Effector CD8-positive, alpha-beta T cell (primary cell): ENCODE measurements at places on chromosomes 16 and 17.

DNA sequence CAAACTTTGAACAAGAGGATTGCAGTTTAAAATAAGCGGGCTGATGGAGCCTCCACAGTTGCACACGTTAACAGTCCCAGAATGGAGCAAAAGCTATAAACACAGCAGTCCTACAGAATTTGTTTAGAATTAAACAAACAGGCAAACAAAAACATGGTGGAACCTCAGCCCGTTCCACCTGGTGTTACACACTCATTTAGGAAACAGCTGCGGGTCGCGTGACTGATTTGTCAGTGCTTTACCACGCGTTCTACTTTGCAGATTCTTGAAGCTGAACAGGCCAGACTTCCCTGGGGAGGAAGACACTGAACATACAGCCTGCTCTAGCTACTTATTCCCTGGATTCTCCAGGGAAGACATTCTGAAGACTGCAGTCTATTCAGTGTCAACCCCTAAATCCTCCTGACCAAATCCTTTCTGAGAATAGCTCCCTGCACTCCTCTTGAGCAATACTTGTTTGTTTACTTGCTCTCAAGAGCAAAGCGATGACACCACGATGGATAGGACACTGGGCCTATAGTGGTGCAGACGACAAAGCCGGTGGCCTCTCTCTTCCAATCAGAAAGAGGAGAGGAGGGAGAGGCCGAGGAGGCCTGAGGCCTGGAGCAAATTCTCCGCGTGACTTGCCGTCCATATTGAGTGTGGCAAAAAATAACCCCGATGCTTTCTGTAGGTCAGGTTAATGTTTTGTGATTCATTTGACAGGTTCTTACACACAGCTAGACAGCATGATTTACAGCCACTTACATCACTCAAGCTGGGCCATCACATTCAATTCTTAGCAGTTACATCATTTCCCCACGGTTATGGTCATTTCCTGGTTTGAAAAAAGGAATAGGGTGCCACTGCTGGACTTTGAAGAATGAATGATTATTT is 4.0 kb upstream of the MAP1LC3B start:
- DNase-seq = peak; percentile 73

DNA sequence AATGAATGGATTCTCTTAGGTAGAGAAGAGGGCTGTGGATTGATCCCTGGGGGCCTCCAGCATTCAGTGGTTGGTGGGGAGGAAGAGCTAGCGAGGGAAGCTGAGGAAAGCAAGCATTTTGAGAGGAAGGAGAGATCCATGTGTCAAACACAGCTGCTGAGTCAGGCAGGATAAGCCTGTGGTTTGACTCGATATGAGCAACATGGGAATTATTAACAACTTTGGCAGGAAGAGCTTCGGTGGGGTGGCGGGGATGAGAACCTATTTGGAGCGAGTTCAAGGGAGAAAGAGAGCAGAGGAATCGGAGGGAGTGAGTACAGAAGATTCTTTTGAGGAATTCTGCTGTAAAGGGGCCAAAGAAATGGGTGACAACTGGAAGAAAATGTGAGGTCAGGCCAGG is 59.5 kb upstream of the CDC42EP4 start:
- no peak for DNase-seq

GRCh38 chr16:57920215-57920879 is 50.6 kb downstream of the CNGB1 start:
- DNase-seq = no peak

GRCh38 chr17:27552276-27552732 is 78.7 kb upstream of the LGALS9 start:
- no peak for DNase-seq

- no peak for DNase-seq
Measured at GRCh38 chr16:17325476-17326143, 145.2 kb downstream of the XYLT1 start.

GRCh38 chr17:2613089-2613808 is 19.8 kb downstream of the PAFAH1B1 start:
- DNase-seq = no peak

DNA sequence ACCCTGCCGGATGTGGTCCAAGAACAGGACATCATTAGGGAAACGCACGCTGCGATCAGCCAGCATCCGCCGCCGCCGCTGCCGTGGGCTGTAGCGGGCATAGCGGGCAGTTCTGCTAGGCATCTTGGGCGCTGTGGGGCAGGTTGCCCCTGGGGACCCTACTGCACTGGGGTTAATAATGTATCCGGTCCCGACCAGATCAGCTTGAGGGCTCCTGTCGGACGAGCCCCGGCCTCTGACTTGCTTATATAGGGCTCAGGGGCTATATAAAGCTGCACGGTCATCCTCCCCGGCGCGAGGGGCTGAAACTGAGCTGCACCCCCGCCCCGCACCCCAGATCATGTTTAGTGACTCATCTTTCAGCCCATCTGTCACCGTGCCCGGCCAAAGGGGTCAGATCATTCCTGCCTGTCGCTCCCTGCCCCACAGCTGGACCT is at the start of gene PPP1R27:
TSS of gene PPP1R27 (minus strand) at position 220 of the 437 bp plus-strand sequence. CDS start at position 123, 97 bp downstream.
- no peak for DNase-seq

- DNase-seq = no peak
Measured at GRCh38 chr17:50221266-50221863, 19.9 kb upstream of the COL1A1 start.

- no peak for DNase-seq
Measured at GRCh38 chr17:28010406-28010805, 32.1 kb upstream of the NLK start.

GRCh38 chr17:2190014-2190413 is 113.6 kb downstream of the SMG6 start:
- DNase-seq = no peak

DNA sequence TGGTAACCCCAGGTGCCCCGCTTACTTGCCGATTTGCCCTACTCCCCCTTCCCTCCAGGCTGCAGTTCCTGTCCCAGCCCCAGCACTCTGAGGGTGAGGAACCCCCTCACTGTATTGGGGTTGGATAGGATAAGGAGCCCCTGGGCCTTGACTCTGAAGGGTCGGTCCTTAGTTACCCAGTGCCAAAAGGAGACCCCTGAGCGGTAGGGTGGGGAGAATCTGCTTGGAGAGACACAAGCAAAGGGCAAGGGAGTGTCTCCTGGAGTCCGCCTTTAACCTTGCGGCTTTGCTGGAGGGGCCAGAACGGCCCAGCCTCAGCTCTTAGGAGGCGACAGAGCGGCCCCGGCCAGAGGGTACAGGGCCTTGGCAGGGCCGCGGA is 13.0 kb downstream of the CARD14 start:
- DNase-seq = no peak

- no peak for DNase-seq
Measured at GRCh38 chr16:29900888-29901606, 759 bp downstream of the ASPHD1 start.

- no peak for DNase-seq
Measured at GRCh38 chr17:36880268-36880905, 56.9 kb upstream of the LHX1 start.

- DNase-seq = peak; percentile 18
Measured at GRCh38 chr16:31382485-31383161, 10.5 kb upstream of the ITGAD start.

DNA sequence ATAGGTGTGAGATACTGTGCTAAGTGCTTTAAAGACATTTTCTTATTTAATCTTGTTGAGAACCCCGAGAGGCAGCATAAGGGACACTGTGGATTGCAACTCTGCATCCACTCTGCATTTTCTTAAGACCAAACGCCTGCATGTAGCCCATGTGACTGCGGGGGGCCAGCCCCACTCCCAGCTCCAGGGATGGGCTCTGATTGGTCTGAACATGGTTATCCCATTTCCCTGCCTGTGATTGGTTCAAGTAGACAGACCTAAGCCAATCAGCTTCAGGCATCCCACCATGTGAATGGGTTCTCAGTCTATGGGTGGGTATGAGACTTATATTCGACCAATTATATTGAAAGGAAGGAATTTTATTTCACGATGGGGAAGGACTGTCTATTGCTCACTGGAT is 33.2 kb upstream of the USP7 start:
- no peak for DNase-seq

GRCh38 chr16:51159296-51159695 is 8.2 kb upstream of the SALL1 start:
- no peak for DNase-seq

- no peak for DNase-seq
Measured at GRCh38 chr16:31202414-31203375, at the start of gene PYCARD. PYCARD (minus strand) TSS chr16:31202760; CDS start chr16:31202690, 70 bp downstream.

DNA sequence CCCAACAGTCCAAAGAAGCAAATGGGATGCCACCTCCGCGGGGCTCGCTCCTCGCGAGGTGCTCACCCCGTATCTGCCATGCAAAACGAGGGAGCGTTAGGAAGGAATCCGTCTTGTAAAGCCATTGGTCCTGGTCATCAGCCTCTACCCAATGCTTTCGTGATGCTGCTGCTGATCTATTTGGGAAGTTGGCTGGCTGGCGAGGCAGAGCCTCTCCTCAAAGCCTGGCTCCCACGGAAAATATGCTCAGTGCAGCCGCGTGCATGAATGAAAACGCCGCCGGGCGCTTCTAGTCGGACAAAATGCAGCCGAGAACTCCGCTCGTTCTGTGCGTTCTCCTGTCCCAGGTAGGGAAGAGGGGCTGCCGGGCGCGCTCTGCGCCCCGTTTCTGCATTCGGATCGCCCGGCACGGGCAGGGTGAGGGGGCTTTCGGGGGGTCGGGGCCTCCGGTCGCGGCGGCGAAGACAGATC is at the start of gene CDH13:
TSS of gene CDH13 (plus strand) at position 179 of the 471 bp plus-strand sequence.
- DNase-seq = no peak

- no peak for DNase-seq
Measured at GRCh38 chr16:75064403-75065148, 52.0 kb downstream of the LDHD start.

- peak; percentile 44 for DNase-seq
Measured at GRCh38 chr16:56610017-56610608, 1.7 kb downstream of the MT2A start.

DNA sequence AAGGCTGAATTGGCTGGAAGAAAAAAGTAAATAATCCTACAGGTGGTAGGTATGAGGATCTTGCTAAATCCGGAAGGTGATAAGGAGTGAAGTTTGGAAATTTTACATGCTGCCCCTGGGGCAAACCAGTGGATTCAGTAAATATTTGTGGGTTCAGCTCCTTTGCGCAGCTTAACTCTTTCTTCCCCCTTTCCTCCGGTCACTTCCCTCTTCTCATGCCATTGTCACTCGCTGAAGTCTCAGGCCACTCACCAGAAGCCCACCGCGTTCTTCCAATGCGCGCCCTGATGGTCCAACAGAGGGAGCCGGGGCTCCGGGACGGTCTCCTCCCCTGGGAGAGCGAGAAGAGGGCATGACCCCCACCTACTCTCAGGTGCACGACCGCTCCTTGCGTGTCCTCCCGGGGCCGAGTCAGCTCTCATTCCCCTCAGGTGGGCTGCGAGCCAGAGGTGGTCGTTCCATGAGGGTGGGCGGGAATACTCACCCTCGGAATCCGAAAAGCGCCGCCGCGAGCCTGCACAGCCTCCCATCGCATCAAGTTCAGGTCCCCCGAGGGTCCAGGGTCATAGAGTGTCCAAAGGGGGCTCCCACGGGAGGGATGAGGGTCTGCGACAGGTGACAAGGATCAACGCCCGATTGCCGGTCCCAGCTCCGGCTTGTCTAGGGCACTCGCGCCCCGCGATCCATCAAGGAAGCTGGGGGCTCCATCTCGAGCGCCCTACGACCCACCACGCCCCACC is 474 bp downstream of the CLN3 start:
- DNase-seq = no peak

- peak; percentile 62 for DNase-seq
Measured at GRCh38 chr17:9239793-9240658, 218.7 kb downstream of the NTN1 start.

DNA sequence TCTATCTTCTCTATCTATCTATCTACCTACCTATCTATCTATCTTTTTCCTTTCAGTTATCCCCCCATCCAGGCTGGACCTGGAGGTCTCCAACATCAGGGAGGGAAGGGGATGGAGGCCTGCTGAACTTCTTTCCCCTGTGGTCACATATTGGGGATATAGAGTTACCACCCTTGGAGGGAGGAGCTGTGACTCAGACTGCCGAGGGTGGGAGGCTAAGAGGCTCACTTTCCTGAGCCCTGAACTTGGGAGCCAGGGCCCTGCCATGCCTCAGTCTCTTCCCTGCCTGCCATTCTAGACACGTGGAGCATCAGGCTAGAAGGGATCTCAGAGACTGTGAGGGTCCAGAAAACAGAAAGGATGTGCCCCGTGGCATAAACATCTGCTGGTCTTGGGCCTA is 8.4 kb downstream of the LRRC3C start:
- no peak for DNase-seq

DNA sequence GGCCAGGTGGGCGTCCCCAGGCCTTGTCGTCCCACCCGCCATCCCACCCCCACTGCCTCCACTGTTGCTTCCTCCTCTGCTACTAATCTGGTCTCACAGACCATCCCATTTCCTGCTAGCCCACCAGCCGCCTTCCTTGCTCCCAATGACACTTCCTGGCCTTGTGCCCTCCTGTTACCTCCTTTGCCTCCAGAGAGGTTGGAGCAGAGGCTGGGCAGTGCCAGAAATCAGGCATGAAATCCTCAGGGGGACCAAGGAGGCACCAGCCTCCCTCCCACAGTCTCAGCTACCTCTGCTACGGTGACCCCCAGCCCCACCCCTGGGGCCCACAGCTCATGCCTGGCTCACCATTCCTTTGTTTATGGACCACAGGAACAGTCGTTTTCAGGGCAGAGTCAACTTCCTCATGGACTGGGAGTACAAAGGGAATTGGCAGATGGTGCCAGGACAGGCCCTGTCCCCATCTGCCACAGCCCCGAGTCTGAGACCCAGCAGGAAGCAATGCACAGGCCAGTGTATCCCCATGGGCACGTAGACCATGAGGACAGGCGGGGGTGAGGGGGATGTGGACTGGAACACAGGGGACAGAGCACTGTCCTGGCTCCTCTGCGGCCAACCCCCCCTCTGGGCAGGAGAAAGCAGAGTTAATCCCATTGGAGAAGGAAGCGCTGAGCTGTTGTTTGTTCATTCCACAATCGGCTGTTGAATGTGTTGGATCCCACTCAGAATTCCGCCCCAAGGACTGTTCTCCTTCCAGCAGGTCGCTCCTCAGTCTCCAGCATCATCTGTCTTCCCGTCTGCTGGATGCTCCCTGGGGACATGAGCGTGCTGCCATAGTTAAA is 2.2 kb upstream of the CDH5 start:
- no peak for DNase-seq

DNA sequence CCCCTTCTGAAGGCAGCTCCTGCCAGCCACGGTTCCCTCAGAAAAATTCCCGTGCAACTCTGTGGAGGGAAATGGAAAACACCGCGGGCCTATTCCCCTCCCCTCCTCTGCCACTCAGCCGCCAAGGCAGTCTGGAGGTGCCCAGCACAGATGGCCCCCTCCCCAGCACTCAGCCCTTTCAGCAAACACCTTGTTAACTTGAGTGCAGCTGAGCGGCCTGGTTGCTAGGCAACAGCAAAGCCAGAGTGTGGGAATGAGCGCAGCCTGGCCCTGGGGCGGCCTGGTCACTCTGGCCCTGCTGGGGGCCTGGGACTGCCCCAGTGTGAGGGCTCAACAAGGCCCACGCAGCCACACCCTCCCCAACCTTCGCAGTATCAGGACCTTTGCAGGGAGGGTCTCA is 32.8 kb downstream of the CACNA1G start:
- DNase-seq = no peak

- DNase-seq = no peak
Measured at GRCh38 chr17:66712453-66712852, 122.5 kb upstream of the CACNG5 start.
